ENCODE measurements at places on chromosomes 2 and 18.
A peak's percentile ranks its signal among the peaks of the same experiment; 100 is the strongest.

- no peak for DNase-seq
These were observed 91.4 kb downstream of the RTN4 start for GRCh38 chr2:54958717-54959371.

DNA sequence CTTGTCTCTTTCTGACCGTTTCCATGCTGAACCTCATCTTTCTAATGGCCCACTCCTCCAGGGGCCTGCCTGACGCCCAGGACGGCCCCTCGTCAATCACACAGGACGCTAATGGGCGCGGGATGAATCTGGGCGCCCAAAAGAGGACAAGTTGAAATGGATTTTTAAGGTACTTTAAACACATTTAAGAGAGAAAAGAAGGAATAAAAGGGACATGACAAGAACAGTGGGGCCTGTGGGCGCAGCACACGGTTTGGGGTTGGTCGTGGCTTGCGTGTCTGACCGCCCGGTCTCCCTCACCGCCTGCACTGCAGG lies 607 bp upstream of the UBE2F start:
- no peak for DNase-seq

GRCh38 chr18:46736135-46736534 lies 20.7 kb downstream of the ST8SIA5 start:
- DNase-seq: no peak

GRCh38 chr2:227390468-227391256 lies 2.9 kb upstream of the SCYGR1 start:
- no peak for DNase-seq

DNA sequence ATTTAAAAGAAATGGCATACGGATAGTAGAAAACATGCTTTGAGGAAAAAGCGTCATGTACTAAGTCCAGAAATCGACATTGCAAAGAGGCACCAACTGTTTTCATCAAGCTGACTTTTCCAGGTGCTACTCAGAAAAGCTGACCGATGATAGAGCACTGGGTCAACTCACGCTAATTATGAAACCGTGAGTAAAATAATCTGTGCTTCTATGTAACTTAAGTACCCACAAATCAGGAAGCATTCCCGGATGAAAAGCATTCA lies 353 bp upstream of the NUP35 start:
- peak; percentile 48 for DNase-seq

DNA sequence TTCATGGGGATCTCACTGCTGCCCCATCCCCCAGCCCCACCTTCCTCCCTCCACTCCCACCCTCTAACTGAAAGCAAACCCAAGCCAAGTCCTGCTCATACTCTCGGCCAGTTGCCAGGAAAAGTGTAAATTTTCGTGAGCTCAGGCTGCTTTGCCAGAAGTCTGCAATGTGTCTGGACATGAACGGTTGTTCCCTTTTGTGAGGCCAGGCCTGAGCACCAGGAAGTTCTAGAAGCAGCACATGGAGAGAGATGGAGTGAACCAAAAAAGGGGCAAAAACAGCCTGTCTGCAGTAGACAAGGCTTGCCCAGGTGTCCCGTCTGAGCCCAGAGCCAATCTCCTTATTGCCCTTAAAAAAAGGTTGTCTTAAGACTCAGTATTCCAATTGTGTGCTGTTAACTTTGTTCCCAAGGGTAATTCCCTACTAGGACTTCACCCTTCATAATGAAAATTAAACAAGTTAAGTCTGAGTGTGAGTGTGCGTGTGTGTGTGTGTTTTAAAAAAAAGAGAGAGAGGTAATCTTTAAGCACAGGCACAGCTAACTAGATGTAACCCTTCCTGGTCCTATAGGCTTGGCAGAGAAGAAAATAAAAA lies 247.1 kb downstream of the BCL11A start:
- no peak for DNase-seq

DNA sequence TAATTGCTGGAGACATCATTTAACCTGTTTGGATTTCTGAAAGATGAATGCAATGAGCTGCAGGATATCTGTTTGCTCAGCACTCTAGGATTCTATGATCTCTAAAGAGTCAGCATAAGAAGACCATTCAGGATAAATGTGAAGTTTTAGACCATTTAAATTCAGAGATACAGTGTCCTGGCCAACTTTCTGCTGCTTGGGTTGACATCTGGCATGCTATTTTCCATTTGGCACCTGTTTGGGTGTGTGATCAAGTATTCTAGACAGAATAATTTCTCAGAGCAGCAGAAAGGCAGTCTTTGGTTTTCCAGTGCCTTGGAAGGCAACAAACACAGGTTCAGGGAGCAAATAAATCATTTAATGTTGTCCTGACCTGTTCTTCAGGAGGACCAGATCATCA lies 144.8 kb upstream of the NDUFV2 start:
- DNase-seq: no peak

DNA sequence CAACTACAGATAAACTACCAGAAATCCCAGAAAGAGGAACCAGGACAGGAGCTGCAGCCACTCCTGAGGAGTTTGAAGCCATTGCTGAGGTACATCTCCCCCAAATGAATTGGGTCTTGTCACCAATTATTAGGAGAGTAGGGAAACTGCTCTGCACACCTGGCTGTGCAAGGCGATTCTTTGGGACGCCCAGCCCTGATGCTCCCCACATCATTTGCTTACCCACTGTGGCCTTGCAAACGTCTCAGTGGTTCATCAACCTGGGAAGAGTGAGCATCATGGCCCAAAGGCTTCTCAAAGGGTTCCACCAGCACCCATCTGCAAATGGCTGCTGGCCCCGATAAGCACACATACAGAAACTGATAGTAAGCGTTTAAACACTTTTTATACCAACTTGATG lies 21.8 kb upstream of the DCDC2C start:
- DNase-seq: no peak

DNA sequence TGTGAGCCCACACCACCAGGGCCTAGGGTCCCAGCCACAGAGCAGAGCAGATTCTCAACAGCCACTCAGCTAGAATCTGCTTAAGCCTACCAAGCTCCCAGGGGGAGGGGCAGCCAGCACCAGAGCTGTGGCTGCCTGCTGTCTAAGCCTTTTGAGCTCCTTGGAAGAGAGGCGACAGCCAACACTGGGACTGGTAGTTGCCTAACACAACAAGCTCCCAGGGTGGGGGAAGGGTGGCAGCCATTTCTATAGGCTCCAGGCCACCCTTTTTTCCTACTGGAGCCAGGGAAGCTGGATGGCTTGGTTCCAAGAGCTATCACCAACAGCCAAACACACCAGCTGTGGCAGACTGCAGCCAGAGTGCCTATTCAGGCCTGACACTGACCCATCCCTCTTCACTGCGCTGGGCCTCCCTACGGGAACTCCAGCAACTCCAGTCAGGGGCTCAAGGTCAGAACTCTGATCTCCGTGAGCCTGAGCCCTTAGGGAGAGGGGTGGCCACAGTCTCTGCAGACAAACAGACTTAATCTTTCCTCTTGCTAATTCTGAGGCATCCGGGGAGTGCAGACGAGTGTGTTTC lies 1824.3 kb upstream of the CELF4 start:
- DNase-seq: no peak

DNA sequence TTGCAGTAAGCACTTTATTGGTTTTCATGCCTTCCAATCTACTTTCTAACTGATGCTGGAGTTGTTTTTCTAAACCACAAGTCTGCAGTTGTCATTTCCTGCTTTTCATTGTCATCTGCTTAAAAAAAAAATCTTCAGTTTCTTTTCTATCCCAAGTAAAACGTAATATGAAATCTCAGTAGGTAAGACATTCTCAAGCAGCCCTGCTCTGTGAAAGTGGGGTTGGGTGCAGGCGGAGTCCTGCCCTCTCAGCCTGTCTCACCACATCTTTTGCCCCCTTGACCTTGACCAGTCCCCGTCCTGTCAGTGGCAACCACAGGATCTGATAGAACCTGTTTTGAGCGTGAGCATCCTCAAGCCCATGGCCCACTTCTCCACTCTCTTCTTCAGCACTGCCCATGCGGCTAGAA lies 80.0 kb upstream of the CPO start:
- no peak for DNase-seq

- DNase-seq: no peak
These were observed 13.4 kb upstream of the ASB1 start for GRCh38 chr2:238413368-238413767.

DNA sequence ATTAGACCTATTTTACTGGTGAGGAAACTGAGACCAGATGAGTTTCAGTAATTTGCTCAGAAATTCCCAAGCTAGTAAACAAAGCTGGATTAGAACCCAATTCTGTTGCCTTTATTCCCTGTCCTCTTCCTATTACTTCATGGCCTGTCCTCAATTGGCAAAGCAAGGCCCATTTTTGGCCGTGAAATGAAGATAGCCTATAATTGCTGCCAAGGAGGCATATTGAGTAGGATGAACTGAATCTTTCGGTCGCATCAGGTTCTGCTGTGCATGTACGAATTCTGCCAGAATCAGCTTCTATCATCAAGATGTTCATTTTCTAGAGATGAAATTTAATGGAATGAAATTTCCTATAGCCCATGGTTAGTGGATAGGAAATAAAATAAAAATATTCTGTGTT lies 1485.2 kb upstream of the PIK3C3 start:
- no peak for DNase-seq

- DNase-seq: peak; percentile 60
These were observed 722 bp downstream of the ACSL3 start for GRCh38 chr2:222861411-222862105.

- DNase-seq: no peak
These were observed 12.2 kb upstream of the DNPEP start for GRCh38 chr2:219399716-219400478.

GRCh38 chr2:96528700-96529375 lies 7.7 kb upstream of the ARID5A start:
- DNase-seq: no peak

DNA sequence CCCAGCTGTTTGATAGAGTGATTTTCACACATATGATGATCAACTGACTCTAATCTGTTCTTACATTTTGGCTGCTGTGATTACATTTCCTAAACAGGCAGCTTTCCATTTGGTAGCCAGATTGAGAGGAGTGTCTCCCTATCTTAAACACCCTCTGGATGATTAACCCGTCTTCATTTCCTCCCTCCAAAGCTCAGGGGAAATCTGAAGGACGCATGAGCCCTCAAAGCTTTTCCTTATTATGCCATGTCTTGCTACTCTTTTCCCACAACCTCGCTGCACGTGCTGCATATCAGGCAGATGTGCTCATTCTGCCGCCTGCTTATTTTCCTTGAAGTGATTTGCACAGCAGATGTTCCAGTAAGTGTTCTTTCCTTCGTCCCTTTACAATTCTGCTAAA lies 837.4 kb downstream of the LRRTM4 start:
- DNase-seq: no peak

- no peak for DNase-seq
These were observed 406.8 kb downstream of the NBAS start for GRCh38 chr2:15154297-15154696.

- DNase-seq: no peak
These were observed 1.3 kb downstream of the TWIST2 start for GRCh38 chr2:238848976-238849853.

- peak; percentile 63 for DNase-seq
These were observed 68.6 kb downstream of the CAMKMT start for GRCh38 chr2:44430342-44430741.

DNA sequence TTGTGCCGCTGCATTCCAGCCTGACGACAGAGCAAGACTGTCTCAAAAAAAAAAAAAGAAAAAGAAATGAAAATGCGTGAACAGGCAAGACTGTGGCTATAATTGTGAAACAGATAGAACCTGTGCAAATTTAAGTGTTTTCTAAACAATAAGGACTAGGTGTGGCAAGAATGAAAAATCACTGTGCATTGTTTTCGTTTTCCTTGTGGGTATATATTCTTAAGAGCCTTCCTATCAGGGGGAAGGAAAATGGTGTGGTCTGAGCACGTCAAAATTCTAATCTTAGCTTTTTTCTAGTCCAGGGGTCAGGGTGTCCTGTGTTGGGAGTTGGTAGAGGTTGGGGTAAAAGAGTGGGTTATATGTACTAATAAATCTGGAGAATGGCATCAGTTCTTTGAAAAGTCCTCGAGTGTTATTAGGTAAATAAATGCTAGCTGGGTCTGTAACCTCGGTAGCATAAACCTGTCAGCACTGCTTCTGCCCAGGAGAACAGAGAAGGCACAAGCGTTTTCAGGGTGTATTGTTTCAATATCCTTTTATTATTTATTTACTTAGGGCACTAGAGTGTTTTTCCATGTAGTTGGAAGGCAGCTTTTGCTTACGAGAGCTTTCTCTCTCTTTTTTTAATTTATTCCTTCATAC lies 11.6 kb downstream of the ATP6V1C2 start:
- DNase-seq: peak; percentile 20

- no peak for DNase-seq
These were observed 51.0 kb upstream of the PGAP1 start for GRCh38 chr2:196977507-196977906.

- no peak for DNase-seq
These were observed 88.1 kb downstream of the TTC27 start for GRCh38 chr2:32715981-32716380.

GRCh38 chr2:36407413-36407812 lies 51.8 kb downstream of the CRIM1 start:
- DNase-seq: no peak

DNA sequence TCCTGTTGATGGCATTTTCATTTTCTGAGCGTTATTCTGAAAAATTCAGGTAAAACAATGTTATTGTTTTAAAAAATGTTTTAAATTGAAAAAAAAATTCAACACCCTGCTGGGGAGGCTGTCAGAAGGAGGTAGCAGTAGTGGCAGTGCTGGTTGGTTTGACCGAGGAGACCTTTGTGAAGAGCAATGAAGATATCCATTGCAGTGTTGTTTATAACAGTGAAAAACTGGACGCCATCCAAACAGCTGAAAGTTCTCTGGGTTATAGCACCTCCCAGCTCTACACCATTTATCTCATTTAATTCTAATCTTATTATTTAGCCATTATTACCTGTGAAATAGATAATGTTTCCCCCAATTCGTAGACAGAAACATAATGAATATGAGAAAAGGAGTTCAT lies 12.6 kb upstream of the ITM2C start:
- no peak for DNase-seq

GRCh38 chr2:172783165-172783898 lies 47.7 kb downstream of the RAPGEF4 start:
- DNase-seq: no peak

DNA sequence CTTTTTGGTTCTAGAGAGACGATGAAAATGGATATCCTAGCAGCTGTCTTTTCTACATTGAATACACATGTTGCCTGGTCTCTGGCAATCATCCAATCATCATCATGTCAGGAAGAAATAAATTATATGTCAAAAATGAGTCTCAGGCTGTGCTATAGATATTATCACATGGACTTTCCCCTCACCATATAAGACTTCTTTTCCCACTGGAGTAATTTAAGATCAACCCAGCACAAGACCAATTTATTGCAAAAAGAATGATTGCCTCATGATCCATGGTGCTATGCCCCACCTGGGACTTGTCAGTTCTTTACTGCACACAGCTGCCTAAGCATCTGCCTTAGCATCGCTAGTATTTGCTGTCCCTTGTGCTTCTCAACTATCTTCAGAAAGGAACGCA lies 783.7 kb upstream of the TMEFF2 start:
- DNase-seq: no peak
